ENCODE measurements at places on chromosomes 2 and 18. TPM values are rescaled to one million over a fixed set of nuclear protein-coding genes. Genes with fewer than 3 reads are reported as not detected.
A peak's percentile ranks its signal among the peaks of the same experiment; 100 is the strongest.

- no peak for DNase-seq
Measured at GRCh38 chr2:60149176-60149575, 404.3 kb downstream of the BCL11A start.

DNA sequence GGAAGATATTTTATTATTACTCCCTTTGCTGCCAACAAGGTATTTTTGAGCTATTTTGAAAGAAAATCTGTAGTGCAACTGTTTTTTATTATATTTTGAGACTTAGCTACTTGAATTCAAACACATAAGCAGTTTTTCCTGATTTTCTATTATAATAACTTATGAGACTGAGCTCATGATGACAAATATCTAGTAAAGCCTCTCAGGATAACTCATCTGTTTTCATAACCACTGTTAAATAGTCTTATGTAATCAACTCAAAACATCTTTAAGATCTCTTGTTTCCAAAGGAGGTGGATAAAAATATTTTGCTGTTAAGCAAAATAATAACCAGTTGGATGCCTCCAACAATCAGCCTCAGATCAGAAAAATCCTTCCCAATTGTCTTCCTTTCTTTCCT, 21.9 kb upstream of the PPP1CB start:
- no peak for DNase-seq

GRCh38 chr2:176137906-176138305, 8.4 kb downstream of the HOXD8 start:
- DNase-seq: no peak

GRCh38 chr18:35593859-35594258, 12.3 kb downstream of the GALNT1 start:
- DNase-seq: no peak

- no peak for DNase-seq
Measured at GRCh38 chr18:3653263-3653850, 203.4 kb downstream of the TGIF1 start.

- DNase-seq: no peak
Measured at GRCh38 chr2:223078482-223078881, 26.5 kb downstream of the KCNE4 start.

DNA sequence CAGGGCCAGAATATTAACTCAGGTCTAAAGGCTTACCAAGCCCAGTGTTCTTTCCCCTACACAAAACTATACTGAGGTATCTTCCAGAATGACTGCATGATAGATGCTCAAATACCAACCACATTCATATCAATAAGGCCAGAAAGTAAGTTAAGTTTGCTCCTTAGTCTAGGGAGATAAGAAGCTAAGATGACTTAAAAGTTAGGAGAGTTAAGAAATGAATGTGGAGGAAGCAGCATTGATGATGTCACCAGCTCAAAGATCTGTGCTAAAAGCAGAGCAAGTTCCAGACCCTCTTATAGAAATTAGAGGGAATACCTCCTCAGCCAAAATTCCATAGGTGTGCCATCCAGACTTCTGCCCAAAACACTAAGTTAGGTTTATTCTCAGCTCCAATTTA, 6.1 kb downstream of the PPP4R1 start:
- no peak for DNase-seq

- no peak for DNase-seq
Measured at GRCh38 chr2:210366675-210367080, 51.7 kb upstream of the MYL1 start.

- no peak for DNase-seq
Measured at GRCh38 chr2:86785456-86785855, 5.3 kb downstream of the CD8A start.

DNA sequence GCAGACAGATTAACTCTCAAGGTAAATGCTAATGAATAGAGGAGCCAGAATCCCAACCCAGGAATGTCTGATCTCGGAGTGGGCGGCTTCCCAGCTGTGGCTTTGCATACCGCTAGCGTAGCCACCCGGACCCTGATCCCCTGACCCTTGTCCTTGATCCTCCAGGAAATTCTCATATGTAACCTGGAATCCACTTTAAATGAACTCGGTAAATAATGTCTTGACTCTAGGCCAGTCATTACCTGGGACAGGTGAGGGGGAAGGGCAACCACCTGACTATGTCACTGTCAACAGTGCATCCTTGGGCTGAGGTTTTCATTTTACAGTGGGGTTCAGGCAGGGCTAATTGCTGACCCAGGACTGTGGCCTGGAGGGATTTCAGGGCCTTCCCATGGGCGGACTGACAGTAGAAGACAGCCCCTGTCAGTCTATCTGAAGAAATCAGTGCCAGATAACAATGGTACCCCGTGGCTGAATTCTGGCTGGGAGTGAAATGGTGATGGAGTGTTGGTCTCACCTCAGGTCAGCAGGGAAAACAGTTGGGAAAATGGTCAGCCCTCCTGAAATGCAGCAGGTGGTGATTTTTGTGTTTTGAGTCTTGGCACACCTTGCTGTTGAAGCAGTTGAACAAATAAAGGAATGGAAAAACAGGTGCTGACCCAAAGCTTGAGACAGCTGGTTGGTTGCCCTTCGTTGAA, 9.6 kb downstream of the ACKR3 start:
- DNase-seq: peak; percentile 73

DNA sequence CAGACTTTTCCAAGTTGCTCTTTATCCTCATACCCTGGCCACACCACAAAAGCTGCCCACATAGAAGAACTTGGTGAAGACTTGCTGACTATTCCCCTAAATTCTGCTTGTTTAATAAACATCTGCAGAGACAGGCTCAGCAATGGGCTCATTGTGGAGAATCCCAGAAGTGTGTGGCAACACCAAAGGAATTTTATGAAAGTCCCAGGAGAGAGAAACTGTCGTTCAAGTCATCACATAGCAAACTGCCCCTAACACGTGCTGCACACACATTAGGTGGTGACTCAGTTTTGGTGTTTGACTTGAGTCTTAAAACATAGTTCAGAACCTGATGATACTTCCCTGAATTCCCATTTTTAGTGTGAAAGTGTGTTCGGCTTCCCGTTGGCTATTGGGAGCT, 38.6 kb downstream of the CYP1B1 start:
- DNase-seq: no peak

GRCh38 chr18:27824841-27825681, 351.9 kb downstream of the CDH2 start:
- no peak for DNase-seq

GRCh38 chr2:42585779-42586178, 17.3 kb downstream of the MTA3 start:
- no peak for DNase-seq

DNA sequence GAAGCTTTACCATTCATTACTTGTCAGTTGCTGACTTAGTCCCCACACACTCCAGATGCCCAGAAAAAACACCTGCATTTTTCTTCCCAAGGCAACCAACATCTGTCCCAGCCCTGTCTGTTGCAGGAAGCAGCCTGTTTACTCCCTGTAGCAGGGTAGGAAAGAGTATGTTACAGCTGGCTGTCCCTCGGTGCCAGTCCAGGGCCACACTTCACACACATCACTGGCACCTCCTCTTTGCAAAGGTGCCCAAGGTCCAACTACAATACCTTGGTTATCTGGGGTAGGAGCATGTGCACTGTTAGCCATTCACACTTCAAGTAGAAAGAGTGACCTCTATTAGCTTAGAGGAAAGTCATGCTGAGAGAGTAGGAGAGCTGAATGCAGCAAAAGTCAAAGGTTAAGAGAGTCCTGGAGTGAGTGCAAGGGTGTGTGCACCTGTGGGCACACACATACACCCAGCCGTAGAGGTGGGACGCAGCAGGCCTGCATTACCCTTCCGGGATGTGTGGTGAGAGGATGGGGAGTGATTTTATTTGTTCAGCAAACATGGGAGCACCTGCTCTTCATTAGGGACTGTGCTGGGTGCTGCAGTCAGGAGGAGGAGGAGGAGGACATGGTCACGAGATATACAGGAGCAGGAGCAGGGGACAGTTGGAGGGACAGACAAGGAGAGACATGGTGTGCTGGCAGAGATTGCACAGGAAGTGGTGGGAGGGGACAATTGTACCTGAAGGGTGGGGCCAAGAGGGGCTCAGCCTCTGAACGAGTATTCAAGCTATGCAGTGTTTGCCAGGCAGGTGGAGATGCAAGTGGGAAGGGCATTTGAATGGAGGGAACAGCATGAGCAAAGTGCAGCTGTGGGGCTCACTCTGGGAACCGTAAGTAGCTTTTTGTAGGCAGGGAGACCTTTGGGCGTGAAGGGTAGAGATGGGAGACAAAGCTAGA, 69.8 kb downstream of the TSN start:
- DNase-seq: no peak

DNA sequence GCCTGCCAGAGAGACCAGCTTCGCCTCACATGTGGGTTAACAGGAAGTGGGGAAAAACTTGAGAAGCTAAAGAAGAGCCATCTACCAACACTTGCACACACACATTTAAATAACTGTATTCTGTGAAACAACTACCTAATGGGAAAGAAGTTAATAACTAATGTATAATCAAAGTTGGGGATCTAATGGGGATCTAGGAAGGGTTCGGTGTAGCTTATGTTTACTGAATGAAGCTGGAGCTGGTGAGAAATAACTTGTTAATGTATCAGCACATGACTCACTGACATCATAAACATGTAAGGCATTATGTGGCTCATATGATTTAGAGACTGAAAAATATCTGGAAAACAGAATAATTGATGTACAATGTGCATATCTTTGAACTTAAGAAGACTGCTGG, 421.3 kb upstream of the NXPH2 start:
- no peak for DNase-seq

DNA sequence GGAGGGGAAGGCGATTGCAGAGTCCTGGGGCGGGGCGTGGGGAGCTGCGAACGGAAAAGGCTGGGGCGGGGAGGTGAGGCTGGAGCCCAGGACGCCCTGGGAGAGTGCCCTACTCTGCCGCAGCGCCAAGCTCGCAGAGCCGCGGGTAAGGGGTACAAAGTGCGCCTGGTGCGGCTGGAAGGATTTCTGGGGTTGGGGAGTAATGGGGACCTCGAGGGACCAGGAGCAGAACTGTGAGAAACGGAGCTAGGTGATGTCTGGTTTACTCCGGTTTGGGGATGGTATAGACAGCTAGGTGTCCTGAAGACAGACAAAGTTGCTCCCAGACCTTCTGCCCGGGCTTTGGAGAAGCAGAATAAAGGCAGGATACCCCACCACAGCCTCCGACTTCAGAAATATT, 718 bp upstream of the NXPH2 start:
- DNase-seq: no peak

DNA sequence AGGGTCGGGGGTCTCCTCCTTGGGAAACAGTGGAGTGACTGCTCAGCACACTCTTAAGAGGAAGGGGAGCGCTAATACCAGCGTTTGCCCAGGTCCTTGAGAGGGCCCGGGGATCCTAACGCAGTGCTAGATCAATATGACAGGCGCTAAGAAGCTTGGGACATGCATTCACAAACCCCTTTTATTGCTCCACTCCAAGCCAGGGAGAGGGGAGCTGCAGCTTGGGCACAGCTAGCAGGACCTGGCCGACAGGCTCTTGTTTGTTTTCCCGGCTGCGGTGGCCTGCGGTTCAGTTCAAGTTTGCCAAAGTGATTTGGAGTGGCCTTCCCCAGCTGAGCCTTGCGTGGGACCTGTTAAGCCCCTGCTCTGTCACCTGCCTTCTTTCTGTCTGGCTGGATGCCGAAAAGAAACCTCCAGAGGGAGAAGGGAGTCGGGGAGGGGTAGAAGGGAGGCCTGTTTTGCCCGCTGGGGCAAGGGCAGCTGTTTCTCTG, 152.1 kb downstream of the GLI2 start:
- DNase-seq: no peak

GRCh38 chr2:84016183-84016582, 442.9 kb downstream of the SUCLG1 start:
- no peak for DNase-seq

DNA sequence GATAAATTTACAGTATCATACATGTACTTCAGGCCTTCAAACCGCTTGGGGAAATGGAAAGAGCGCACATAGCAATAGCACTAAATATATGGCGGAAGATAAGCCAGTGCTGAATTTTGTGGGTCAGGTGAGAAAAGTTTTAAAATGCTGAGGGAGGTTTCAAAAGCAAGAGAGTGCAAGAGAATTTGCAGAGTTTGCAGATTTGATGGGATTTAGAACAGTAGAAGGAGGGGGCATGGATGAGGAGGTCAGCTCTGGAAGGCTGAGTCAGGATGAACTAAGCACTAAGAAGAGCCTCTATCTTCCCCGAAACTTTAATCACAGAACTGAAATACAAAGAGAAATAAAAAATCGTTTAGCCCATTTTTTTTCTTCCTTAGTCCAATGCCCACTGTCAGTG, 145.9 kb downstream of the DLGAP1 start:
- no peak for DNase-seq

DNA sequence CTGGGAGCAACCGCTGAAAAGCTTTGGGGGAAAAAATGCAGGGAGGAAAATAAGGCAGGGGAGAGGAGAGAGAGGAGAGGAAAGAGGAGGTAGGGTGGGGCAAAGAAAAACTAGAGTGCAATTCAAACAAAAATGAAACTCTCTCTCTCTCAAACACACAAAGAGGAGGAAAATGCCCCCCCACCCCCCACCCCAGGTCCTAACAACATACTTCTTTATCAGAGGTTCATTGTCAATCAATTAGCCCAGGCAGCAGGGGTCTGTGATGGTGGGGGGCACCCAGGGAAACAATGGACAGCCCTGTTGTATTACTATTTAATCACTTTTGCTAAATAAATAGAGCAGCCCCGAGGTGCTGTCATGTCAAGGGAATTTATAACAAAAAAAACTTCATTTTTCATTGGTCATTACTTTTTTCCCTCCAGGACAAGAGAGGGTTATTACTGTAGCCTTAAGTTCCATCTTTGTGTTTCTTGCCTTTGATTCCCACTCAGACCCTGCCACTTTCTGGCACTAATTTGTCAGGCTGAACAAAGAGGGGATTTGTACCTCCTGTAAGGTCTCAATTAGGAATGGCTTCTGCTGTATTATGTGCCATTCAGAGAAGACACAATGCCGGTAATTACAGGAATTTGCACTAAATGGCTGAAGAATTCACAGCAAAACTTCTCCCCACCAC, 55.0 kb downstream of the PLEKHM3 start:
- DNase-seq: peak; percentile 52

DNA sequence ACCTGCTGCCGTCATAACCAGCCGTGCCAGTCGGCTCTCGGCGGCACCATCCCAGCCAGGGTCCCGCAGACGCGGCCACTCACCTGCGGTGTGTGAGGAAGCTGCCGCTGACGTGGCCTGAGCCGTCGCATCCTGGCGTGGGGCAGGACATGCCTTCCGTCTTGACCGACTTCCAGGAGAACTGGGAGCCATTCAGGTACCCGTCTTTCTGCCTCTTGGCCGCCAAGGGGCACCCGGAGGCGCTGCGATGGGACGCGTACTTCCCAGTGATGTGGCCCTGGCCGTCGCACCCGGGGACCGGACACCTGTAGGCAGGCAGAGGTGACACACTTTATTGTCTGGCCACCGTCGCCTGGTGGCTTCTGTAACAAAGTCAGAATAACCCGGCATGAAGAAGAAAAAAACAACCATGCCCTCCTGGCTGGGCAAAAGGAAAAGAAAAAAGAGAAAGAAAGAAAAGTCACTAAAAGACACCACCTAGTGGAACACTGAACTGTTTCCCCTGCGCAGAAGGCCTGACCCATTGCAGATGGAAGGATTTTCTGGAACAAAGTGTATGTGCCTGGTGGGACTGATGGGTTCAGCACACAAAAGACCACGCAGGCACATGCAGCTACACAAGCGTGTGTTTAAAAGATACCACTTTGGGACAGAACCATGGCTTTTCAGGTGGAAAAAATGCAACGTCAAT, 94.9 kb upstream of the PXDN start:
- DNase-seq: no peak

SLC11A1 gene
- total RNA-seq: not detected

HMSD gene
- total RNA-seq: 0.15 TPM

RAD51AP2 gene
- total RNA-seq: 0.10 TPM

ASXL2 gene
- total RNA-seq: 10.0 TPM

KDSR gene
- total RNA-seq: 23.9 TPM

GAREM1 gene
- 4.9 TPM for total RNA-seq

SAP130 gene
- 23.3 TPM for total RNA-seq

Data from H7 (cell line).